ENCODE measurements at places on chromosomes 6 and 20. TPM values are rescaled to one million over a fixed set of nuclear protein-coding genes. Genes with fewer than 3 reads are reported as not detected.

Gene VNN1
- total RNA-seq = 0.03 TPM

Gene ZBTB12
- total RNA-seq = 3.9 TPM

Gene MLIP
- not detected for total RNA-seq

Gene VARS1
- total RNA-seq = 58.5 TPM

Gene ADGRF5
- not detected for total RNA-seq

Gene BIRC7
- total RNA-seq = 2.4 TPM

Gene SLA2
- 0.08 TPM for total RNA-seq

Gene SFTA2
- total RNA-seq = 0.11 TPM

Gene MTCH1
- 122 TPM for total RNA-seq

Gene BTN3A1
- 2.6 TPM for total RNA-seq

Gene MAP1LC3A
- total RNA-seq = 25.2 TPM

Gene ARMC2
- 2.0 TPM for total RNA-seq

Gene GPLD1
- 0.45 TPM for total RNA-seq

Gene ATP6V1G2
- total RNA-seq = 0.78 TPM

Gene MRPL18
- 102 TPM for total RNA-seq

Gene TFAP2C
- total RNA-seq = 14.6 TPM

Gene DSP
- total RNA-seq = 40.4 TPM

Gene LY86
- not detected for total RNA-seq

Gene ZNF311
- 0.16 TPM for total RNA-seq

Gene CDKAL1
- total RNA-seq = 3.9 TPM

Gene MAFB
- 0.28 TPM for total RNA-seq

Gene PROKR2
- total RNA-seq = not detected

Gene GGTLC1
- total RNA-seq = not detected
